ENCODE measurements at places on chromosomes 7 and 10.

DNA sequence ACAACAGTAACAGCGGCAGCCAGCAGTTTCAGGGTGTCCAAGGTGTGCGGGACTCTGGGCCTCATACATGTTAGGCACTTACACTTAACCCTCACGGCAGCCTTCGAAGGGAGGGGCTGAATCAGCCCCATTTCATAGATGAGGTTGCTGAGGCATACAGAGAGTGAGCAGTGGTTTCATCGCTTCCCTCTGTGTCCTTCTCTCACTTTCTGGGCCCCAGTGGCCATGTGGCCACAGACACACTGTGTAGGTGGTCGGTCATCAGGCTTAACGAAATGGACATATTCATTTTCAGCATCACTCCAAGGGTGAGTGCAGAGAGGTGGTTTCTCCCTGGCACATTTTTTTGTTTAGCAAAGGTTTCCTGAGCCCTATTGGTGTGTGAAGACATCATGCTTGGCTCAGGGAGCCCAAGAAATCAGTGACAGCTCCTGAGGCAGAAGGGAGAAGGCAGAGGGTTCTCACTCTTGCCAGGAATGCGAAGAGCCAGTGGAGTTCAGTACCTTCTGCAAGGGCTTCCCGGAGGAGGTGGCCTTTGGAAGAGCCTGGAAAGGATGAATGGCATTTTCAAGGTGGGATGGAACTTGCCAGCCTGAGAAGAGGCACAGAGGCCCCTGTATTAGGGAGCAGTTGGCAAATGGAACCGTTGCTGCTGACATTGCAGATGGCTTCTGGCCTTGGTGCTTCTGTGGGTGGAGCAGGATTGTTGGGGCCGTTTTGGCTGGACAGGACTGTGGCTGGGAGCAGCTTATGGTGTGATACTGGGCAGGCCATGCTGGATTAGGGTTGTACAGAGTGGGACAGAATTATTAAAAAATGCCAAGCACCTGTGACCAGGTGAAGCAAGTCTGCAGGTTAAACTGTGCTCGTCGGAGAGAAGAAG lies 61.7 kb upstream of the PPIF start:
- no peak for DNase-seq

GRCh38 chr10:127524229-127524628 lies 24.9 kb upstream of the NPS start:
- no peak for DNase-seq

- DNase-seq: no peak
These were observed 22.2 kb upstream of the TPST1 start for GRCh38 chr7:66182920-66183319.

- DNase-seq: no peak
These were observed 649.3 kb downstream of the POM121L12 start for GRCh38 chr7:53684693-53685092.

DNA sequence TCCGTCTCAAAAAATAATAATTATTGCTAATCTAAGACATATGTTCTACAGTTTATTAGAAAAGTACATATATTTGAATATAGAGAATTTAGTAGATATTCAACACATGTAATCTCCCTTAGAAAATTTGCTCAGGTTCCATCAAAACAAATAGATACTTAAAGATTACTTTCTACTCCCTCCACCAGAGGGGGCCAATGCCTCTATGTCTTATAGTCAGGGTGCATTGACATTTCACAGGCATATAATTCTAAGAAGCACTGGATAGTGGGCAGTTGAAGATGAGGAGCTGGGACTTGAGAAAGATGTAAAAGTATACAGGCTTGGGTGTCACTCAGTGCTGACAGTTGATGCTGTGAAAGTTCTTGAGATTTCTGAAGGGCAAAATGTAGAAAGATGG lies 301.6 kb upstream of the HPS1 start:
- DNase-seq: no peak

DNA sequence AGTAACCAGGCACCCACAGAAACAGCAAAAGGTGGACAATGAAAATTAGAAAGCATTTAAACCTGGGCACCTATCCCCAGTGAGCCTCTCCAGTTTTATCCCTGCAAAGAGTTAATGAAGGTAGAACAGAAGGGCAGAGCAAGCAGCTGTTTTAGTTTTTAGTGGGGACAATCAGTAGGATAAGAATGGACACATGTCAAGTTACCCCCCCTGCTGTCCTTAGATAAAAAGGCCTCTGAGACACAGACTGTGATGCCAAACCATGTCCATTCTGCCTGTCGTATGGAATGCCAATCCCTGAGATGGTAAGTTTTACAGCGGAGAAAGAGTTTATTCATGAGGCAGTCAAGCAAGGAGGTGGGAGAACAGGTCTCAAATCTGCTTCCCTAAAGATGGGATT lies 162.6 kb upstream of the AGR3 start:
- no peak for DNase-seq

DNA sequence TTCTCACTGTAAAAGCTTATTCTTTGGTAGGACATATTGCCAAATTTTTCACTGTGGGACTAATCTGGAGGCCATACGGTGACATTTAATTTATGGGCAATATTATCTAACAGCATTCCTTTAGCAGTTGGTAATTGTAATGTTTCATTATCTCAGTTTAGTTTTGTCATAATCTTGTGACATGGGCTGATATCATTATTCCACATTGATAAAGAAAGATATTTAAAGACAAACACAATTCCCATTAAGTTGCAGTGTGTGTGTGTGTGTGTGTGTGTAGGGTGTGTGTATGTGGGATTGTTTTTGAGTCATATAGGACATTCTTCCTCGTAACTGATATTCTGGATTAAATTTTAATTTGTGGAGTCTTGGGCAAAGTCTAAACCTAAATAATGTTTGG lies 238.5 kb downstream of the PRKG1 start:
- no peak for DNase-seq
